Tibial nerve (tissue), 4 donors: ENCODE measurements at places on chromosomes 6 and 20. TPM values are rescaled to one million over a fixed set of nuclear protein-coding genes. Genes with fewer than 3 reads are reported as not detected.

Gene FNDC11
- 0.21 TPM for total RNA-seq

GRCh38 chr20:1563598-1563997 is 6.1 kb upstream of the SIRPD start:
- no peaks in the 10 kb centered on the region for H3K36me3 ChIP-seq
- no peak for DNase-seq
- no peaks in the 10 kb centered on the region for H3K4me1 ChIP-seq
- no peak overlapping the region for H3K27ac ChIP-seq
- H3K4me3 ChIP-seq, result no peak overlapping the region

- H3K27me3 ChIP-seq, result no peaks in the 10 kb centered on the region
- no peak overlapping the region for H3K27ac ChIP-seq
- H3K36me3 ChIP-seq, result no peaks in the 10 kb centered on the region
- no peak for DNase-seq
- no peak overlapping the region for H3K4me3 ChIP-seq
- H3K4me1 ChIP-seq, result no peaks in the 10 kb centered on the region
These were observed 115.5 kb upstream of the CD93 start for GRCh38 chr20:23201658-23202057.

DNA sequence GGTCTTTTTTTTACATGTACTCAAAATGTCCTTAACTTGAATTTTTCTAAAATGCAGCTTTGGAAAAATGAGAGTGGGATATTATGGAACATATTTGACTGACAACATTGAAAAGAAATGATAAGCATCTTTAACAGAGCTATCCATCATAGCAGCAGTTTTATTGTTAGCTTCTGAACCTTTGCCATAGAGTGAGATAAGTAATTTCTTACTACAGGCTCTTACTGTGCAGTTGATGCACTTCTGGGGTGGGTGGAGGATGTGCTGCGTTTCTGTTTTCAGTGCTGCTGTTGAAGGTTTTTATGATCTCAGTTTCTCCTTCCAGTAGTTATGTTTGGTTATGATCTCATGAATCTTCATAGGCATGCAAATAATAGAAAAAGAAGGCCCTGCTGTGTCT is 267.0 kb downstream of the TMEM242 start:
- no peak for DNase-seq
- no peak overlapping the region for H3K4me3 ChIP-seq
- H3K27me3 ChIP-seq, result no peaks in the 10 kb centered on the region
- H3K27ac ChIP-seq, result no peak overlapping the region
- H3K36me3 ChIP-seq, result no peaks in the 10 kb centered on the region
- H3K4me1 ChIP-seq, result peaks cover 22% of the 10 kb centered on the region

Gene L3MBTL3
- 17.3 TPM for total RNA-seq

GRCh38 chr6:156949376-156949775 is 172.2 kb downstream of the ARID1B start:
- H3K36me3 ChIP-seq, result no peaks in the 10 kb centered on the region
- H3K4me3 ChIP-seq, result no peak overlapping the region
- no peak for DNase-seq
- no peaks in the 10 kb centered on the region for H3K27me3 ChIP-seq
- peaks cover 24% of the 10 kb centered on the region for H3K4me1 ChIP-seq

GRCh38 chr6:154815938-154816820 is 83.0 kb downstream of the SCAF8 start:
- no peak overlapping the region for H3K27ac ChIP-seq
- no peak for DNase-seq
- H3K4me3 ChIP-seq, result no peak overlapping the region

DNA sequence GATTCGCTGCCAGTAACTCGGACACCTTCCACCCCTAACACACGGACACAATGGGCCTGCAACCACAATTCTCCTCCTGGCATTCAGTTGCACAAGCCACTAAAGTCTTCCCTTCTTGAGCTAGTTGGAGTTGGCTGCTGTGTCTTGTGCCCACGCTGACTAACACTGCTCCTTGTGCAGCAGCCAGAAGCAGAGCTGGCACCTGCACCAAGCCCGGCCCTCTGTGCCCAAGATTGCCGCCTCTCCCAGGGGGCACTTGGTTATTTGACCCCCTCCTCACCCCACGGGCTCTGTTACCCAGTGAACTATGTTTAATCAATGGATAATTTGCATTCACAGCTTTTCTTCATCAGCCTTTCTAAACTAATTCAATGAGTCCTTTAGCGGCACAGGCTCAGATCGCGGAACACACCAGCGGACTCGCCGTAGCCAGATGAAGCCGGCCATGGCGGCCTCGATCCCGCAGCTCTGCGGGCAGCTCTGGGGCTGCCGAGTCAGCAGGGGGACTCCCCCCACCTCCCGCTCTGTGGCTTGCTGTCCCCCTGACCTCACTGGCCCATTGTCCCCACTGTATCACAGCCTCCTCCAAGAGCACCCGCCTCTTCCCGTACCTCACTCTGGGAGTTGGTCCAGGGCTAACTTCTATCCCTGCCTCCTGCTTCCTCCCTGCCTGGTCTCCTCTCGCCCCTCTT is 94.8 kb upstream of the AFDN start:
- peaks cover 3% of the 10 kb centered on the region for H3K4me1 ChIP-seq
- no peaks in the 10 kb centered on the region for H3K36me3 ChIP-seq
- H3K4me3 ChIP-seq, result no peak overlapping the region

Gene TDP2
- total RNA-seq, result 30.8 TPM
